Foreskin fibroblast (primary cell): ENCODE measurements at places on chromosomes 4 and X.
A peak's percentile ranks its signal among the peaks of the same experiment; 100 is the strongest.

GRCh38 chr4:166777760-166778159, 456.5 kb downstream of the SPOCK3 start:
- DNase-seq = no peak

GRCh38 chr4:3476936-3477749, 14.0 kb downstream of the DOK7 start:
- no peak for DNase-seq

GRCh38 chrX:113473418-113473817, 632.8 kb upstream of the AMOT start:
- no peak for DNase-seq

- DNase-seq = no peak
Measured at GRCh38 chr4:7294176-7294756, 101.9 kb downstream of the SORCS2 start.

- DNase-seq = no peak
Measured at GRCh38 chrX:14361435-14361834, 167.9 kb upstream of the GLRA2 start.

DNA sequence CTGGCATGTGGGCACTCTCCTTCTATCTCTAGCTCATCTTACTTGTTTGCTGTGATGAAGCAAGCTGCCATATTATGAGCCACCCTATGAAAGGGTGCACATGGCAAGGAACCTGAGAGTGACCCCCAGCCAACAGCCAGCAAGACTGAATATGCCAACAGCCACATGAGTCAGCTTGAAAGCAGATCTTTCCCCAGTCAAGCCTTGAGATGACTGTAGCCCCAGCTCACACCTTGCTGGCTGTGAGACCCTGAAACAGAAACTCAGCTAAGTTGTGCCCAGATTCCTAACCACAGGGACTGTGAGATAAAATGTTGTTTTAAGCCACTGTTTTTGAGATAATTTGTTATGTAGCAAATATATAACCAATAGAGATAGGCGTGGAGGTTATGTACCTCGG, 36.2 kb downstream of the KDM5C start:
- peak; percentile 29 for DNase-seq

GRCh38 chrX:6374556-6374955, 145.9 kb upstream of the NLGN4X start:
- no peak for DNase-seq

DNA sequence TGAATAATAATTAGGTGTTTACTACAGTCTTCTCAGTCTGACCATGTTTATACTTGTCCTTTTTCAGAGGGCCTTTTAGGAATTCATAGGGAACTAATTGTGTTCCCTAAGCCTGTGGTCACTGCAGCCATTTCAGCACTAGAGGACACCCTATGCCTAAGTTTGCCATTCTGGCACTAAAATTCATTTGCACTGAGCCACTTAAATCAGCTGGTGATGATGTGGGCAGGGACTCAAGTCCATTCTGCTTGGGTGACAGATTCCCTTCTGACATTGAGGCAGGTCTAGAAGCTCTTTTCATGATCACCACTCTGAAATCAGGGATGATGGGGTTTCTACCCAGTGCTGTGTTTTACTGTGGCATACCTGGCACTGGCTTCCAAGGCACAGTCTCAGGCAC, 1178.9 kb upstream of the DIAPH2 start:
- no peak for DNase-seq

DNA sequence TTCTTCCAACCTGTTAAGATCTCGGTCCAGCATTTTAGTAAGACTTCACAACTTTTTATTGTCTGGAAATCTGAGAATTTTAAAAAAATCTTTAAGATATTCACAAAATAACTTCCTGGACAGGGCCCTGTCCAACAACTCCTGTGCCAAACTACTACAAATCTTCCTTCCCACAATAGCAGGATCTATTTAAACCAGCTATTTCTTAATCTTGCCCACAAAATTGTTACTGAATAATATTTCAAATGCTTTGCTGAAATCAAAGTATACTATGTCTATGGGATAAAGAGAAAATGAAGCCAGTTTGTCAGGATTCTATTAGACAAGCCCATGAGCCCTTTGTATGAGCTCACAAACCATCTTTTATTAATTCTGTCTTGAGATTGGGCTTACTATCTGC, 104.1 kb upstream of the DDIT4L start:
- DNase-seq = peak; percentile 34

DNA sequence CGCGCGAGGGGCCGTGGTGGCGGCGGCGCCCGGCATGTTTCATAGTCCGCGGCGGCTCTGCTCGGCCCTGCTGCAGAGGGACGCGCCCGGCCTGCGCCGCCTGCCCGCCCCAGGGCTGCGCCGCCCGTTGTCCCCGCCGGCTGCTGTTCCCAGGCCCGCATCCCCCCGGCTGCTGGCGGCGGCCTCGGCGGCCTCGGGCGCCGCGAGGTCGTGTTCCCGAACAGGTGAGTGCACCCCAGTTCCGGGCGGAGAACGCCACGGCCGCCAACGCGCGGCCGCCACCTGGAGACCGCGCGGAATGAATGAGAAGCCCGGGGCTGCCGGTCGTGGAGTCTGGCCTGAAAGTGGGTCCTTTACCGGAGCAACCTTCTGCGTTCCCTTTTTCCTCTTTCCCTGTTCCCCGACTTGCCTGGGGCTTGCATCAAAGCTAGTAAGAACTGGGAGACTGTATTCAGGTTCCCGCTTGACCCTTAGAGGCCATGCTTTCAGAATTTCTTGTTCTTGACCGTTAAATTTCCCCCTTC, 429 bp downstream of the NOCT start:
- DNase-seq = no peak

DNA sequence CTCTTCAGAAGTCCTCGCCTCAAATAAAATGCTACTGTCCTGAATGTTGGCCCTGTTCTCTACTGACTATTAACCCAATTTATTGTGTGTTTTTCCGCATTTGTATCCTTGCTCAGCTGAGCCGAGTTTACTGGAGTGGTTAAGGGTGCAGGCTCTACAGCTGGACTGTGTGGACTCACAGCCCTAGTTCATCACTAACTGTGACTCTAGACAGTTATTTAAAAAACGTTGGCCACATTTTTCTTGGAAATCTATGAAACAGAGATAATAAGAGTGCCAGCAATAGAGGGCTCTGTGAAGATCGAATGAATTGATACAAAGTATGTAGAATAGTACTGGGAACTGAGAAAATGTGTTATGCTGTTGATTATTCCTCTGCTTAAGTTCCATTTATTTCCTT, 2.9 kb upstream of the GUF1 start:
- DNase-seq = no peak

GRCh38 chr4:36285784-36286480, 4.5 kb downstream of the DTHD1 start:
- no peak for DNase-seq

- no peak for DNase-seq
Measured at GRCh38 chr4:142977182-142977581, 131.1 kb upstream of the INPP4B start.

DNA sequence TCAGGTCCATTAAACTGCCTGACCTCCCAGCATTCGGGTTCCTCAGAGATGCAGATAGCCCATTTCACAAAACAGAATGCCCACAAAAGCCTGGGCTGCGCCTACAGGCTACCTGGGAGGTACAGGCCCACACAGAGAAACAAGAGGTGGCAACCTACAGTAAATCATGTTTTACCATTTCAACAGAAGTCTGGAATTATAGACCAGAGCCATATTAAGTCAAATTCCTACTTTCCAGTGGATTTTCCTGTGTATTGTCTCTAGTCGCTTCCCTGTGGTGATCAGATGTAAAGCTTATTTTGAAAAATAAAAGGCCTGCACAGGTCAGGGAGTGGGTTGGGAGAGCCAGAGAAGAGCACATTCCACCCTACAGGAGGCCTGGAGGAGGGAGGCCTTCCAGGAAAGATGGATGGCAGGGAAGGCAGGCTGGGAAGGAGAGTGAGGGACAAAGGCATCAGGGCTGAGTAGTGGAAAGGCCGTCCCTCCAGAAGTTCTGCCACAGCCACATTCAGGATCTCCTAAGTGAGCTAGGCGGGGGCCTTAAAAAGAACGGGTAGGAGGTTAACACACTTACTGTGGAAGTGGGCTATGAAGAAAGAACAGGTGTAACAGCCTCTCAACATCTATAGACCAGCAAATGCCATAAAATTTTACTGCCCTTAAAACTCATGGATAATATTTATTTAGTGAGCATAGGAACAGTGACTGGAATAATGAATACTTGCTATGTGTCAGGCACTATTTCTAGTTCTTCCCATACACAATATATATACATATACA, 19.0 kb upstream of the USO1 start:
- DNase-seq = no peak

GRCh38 chr4:154294652-154295350, 196.8 kb downstream of the DCHS2 start:
- no peak for DNase-seq

DNA sequence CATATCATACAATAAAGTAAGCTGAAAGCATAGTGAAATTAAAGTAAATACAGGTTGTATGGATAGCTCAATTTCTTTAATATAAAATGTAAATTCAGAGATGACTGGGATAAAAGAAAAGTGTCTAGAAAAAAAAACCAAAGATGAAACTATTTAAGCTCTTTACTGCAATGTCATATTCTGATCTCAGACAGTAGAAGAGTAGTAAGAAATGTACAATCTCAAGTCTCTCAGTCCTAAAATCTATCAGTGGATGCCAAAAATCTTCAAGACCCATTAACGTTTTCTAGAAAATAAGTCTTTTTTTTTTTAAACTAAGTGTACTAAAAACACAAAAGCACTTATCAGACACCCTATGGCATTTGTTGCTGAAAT, 13.8 kb downstream of the MGARP start:
- DNase-seq = no peak

GRCh38 chr4:113700602-113701150, 60.9 kb downstream of the CAMK2D start:
- peak; percentile 41 for DNase-seq

GRCh38 chrX:41868392-41868977, 54.9 kb downstream of the CASK start:
- DNase-seq = no peak

DNA sequence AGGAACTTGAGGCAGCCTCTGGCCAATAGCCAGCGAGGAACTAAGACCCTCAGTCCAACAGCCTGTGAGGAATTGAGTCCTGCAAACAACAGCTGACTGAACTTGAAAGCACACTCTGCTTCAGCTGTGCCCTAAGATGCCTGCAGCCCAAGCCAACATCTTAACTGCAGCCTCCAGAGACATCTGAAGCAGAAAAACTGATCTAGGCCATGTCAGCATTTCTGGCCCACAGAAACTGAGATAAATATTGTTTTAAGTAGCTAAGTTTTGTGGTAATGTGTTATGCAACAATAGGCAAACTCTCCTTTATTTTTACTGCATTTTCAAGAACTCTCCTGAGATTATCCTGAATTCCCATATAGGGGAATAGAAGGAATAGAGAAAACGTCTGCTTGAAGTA, 24.4 kb upstream of the PIGA start:
- DNase-seq = no peak

- DNase-seq = peak; percentile 6
Measured at GRCh38 chr4:128162434-128162833, 101.3 kb downstream of the LARP1B start.
